CD4-positive, alpha-beta T cell (primary cell): ENCODE measurements at places on chromosomes 4 and X. TPM values are rescaled to one million over a fixed set of nuclear protein-coding genes. Genes with fewer than 3 reads are reported as not detected.

- H3K4me1 ChIP-seq = peaks cover 2% of the 10 kb centered on the region
- no peaks in the 10 kb centered on the region for H3K36me3 ChIP-seq
- no peak overlapping the region for H3K27ac ChIP-seq
- H3K27me3 ChIP-seq = no peaks in the 10 kb centered on the region
These were observed 104.4 kb upstream of the SCML1 start for GRCh38 chrX:17632942-17633341.

- H3K4me3 ChIP-seq = no peak overlapping the region
- H3K27me3 ChIP-seq = no peaks in the 10 kb centered on the region
- no peak for DNase-seq
- no peaks in the 10 kb centered on the region for H3K4me1 ChIP-seq
These were observed 95.2 kb upstream of the DKK2 start for GRCh38 chr4:107131295-107131694.

GRCh38 chr4:140071806-140072205 lies 82.2 kb downstream of the MAML3 start:
- peaks cover 35% of the 10 kb centered on the region for H3K4me1 ChIP-seq
- H3K36me3 ChIP-seq = no peaks in the 10 kb centered on the region
- H3K27me3 ChIP-seq = no peaks in the 10 kb centered on the region
- H3K4me3 ChIP-seq = peak overlapping the region; percentile 19
- H3K27ac ChIP-seq = no peak overlapping the region
- DNase-seq = peak; percentile 72

DNA sequence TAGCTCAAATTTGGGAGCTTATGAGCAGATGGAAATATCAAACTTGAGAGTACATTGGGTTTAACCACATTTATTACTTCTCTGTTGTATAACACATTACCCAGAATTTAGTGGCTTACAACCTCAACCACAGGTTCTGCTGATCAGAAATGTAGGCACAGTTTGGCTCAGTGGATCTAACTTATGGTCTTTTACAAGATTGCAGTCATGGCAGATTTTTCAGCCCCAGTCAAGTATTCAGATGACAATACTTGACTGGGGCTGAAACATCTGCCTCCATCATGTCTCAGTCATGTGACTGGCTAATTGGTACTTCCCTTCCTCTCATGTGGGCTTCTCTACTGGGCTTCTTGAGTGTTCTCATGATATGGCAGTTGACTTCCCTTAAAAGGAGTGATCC lies 44.0 kb upstream of the ADAD1 start:
- H3K27ac ChIP-seq = no peak overlapping the region
- no peaks in the 10 kb centered on the region for H3K4me1 ChIP-seq
- H3K4me3 ChIP-seq = no peak overlapping the region
- H3K27me3 ChIP-seq = no peaks in the 10 kb centered on the region
- no peak for DNase-seq

The CXCL13 gene
- total RNA-seq = not detected

GRCh38 chrX:69150281-69150960 lies 14.8 kb downstream of the PJA1 start:
- H3K36me3 ChIP-seq = no peaks in the 10 kb centered on the region
- H3K27me3 ChIP-seq = no peaks in the 10 kb centered on the region
- DNase-seq = no peak
- no peak overlapping the region for H3K27ac ChIP-seq
- H3K4me1 ChIP-seq = no peaks in the 10 kb centered on the region

The NMU gene
- not detected for total RNA-seq

GRCh38 chr4:100797356-100797755 lies 279.5 kb upstream of the EMCN start:
- no peak overlapping the region for H3K4me3 ChIP-seq
- H3K36me3 ChIP-seq = no peaks in the 10 kb centered on the region
- DNase-seq = no peak
- H3K4me1 ChIP-seq = no peaks in the 10 kb centered on the region
- H3K27ac ChIP-seq = no peak overlapping the region

- peak; percentile 67 for DNase-seq
- H3K27me3 ChIP-seq = no peaks in the 10 kb centered on the region
- H3K4me1 ChIP-seq = peaks cover 8% of the 10 kb centered on the region
- H3K27ac ChIP-seq = no peak overlapping the region
- H3K4me3 ChIP-seq = no peak overlapping the region
- H3K36me3 ChIP-seq = no peaks in the 10 kb centered on the region
These were observed 187.5 kb downstream of the QDPR start for GRCh38 chr4:17324386-17324830.
